ENCODE measurements at places on chromosomes 5 and 9.

DNA sequence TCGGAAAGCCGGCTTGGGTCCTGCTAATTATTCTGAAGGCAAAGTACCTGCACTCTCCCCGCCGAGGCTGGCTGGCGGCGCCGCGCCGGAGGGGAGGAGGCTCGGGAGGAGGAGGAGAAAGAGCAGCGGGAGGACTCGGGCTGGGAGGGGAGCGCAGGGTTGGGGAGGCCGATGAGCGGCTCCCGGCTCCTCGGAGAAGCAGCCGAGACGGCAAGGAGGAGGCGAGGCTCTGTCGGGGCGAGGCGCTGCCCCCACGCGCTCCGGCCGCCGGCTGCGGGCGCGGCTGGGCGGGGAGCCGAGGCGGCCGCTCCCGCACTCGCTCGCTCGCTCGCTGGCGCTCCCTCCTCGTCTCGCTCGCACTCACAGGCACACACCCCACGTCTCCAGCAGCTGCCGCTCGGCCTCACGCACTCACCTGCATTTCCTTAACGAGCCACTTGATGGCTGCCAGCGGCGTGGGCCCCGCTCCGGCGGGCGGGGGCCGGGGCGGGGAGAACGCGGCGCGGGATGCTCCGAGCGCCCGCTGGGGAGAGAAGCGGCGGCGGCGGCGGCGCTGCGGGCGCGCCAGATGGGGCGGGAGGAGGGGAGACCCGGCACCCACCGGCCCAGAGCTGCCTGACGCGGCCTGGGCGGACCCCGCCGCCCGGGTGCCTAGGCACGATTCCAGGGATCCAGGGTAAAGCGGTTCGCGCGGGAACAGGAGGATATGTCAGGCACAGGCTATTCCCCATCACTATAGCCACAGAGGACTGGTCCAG is at the start of gene PTPRD:
PTPRD (minus strand) TSS at position 362 of the 758 bp plus-strand sequence.
- peak; percentile 72 for DNase-seq

GRCh38 chr5:68027519-68027918 is 188.0 kb upstream of the PIK3R1 start:
- DNase-seq = no peak

DNA sequence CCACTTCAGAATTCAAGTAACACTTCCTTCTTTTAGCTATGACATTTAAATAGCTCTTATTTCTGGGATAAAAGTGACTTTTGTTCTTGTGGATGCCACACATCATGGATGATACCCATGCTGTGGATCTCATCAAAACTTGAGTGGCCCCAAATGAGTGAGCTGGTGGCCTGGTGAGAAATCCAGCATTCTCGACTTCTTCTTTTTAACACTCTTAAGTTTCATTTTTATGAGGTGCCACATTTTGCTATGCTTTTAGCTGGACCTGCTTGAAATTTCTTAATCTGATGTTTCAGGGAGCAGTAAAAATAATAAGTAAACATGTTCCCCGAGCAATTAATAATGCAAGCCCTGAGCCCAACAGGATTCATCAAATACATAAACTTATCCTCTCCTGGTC is 384.8 kb upstream of the MEF2C start:
- DNase-seq = no peak

DNA sequence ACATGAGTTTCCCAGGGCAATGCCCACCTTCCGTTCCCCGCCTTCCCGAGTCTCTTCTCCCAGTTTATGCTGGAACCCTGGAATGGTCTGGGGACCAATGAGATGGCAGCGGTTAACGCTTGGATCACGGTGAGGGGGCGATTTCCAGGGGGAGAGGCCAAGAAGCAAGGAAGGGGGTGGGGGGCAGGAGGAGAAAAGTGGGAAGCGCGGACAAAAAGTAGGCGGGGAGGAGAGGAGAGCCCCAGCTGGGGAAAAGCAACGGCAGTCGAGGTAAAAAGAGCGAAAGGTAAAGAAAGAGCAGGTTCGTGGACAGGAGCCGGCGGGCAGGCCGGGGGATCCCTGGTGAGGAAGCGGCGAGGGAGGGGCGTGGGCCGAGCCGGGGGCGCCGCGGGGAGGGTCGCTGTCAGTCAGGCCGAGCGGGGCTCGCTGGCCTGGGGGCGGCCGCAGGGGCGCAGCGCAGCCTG is 508 bp upstream of the SNCAIP start:
- DNase-seq = no peak

DNA sequence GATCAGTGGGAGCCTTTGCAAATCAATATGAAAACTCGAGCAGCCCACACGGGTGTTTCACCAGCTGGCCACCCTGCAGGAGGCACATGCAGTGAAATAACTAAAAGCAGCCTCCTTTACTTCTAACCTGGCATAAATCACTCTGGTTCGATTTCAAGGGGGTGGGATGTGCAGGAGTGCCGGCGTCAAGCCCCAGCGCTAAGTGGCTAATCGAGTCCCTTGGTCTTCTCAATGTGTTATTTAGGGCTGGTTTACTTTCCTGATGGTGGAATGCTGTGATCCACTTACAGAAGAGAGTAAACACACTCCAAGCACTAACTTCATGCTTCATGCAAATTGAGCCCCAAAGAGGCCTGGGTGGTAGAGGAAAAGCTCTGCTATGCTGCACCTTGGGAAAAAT is 109.4 kb downstream of the TMEM174 start:
- no peak for DNase-seq

- no peak for DNase-seq
Measured at GRCh38 chr5:96335873-96336272, 97.2 kb downstream of the PCSK1 start.

- no peak for DNase-seq
Measured at GRCh38 chr9:133351526-133351907, 3.5 kb downstream of the RPL7A start.

- no peak for DNase-seq
Measured at GRCh38 chr9:82206490-82206889, 217.9 kb downstream of the SPATA31D1 start.

GRCh38 chr9:88478246-88478645 is 56.7 kb upstream of the NXNL2 start:
- DNase-seq = no peak

- peak; percentile 3 for DNase-seq
Measured at GRCh38 chr5:9547122-9547947, 1.5 kb upstream of the SEMA5A start.

GRCh38 chr9:27939186-27939585 is 365.9 kb upstream of the C9orf72 start:
- DNase-seq = peak; percentile 21

- peak; percentile 92 for DNase-seq
Measured at GRCh38 chr9:21994556-21995005, at the start of gene CDKN2B-AS1. TSS of gene CDKN2B-AS1 (plus strand) at chr9:21994791.

GRCh38 chr9:77793849-77794248 is 145.7 kb upstream of the GNA14 start:
- no peak for DNase-seq

DNA sequence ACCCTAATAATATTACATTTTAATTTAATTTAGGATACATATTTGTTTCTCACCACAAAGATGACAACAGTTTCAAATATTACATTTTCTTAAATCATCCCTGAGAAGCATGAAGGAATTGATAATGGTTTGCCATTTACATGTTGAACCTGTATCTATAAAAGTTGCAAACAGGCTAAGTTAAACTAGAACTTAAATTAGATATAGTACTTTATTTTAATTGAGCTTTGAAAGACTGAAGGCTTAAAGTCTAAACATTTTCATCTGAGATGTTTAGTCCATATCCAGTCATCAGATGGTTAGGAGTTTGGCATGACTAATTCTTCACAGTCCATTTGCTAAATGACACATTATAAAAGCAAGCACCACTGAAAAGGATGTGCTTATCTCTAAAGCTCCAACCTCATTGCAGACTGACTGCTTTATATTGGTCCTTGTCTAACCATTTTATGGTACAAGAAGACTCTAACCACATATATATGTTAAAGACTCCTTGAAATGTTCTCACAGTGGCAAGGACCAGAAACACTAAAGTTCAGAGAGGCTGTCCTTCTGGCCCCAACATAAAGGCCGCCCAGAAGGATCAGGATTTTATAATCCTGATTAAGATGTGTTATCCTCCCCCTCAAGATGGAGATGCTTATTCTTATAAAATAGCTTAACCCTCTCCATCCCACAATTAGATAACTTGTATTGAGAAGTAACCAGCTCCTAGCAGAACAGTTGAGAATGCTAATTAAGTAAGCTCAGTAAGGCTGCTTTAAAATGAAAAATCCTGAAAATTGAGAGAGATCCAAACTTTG is 25.8 kb downstream of the WNT8A start:
- DNase-seq = peak; percentile 47

- no peak for DNase-seq
Measured at GRCh38 chr9:131402073-131402472, 8.2 kb downstream of the PRRC2B start.

- DNase-seq = no peak
Measured at GRCh38 chr9:79610791-79611614, 39.2 kb downstream of the TLE4 start.

DNA sequence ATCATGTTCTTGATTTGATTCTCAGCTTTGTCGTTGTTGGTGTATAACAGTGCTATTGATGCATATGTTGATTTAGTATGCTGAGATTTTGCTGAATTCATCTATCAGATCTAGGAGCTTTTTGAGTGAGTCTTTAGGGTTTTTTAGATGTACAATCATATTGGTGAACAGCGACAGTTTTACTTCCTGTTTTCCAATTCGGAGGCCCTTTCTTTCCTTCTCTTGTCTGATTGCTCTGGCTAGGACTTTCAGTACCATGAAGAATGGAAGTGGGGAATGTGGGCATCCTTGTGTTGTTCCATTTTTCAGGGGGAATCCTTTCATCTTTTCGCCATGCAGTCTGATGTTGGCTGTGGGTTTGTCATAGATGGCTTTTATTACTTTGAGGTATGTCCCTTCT is 100.4 kb downstream of the SGCD start:
- DNase-seq = no peak

DNA sequence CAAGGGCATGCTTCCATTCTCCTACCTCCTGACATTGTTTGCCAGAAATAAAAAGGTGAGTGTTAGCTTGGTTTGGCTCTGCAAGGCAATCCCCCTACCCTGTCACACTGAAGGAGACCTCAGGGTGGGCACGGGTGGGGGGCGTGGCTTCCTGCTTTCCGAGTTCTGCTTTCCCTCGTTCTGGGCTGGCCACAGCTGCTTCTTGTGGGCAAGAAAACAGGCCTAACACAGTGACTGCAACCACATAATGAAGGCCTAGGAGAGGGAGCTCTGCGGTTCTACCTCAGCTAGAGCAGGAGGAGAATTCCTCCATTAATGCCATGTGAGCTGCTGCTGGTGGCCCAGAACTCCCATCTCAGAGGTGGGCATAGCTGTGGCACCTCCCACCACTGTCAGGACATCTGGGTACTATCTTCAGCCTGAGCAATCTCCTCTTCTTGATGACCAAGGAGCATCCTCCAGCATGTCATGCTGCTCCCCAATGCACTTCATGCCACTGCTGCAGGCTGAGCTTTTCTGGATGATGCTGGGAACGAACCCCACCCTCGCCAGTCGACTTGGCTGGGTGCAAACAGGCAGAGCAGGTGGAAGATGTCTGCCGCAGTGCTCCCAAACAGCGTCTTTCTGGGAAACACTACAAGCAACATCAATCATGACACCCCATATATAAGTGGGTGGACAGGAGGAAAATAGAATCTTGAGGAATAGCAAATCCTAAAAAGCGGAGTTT is 139.5 kb upstream of the RAPGEF1 start:
- no peak for DNase-seq

DNA sequence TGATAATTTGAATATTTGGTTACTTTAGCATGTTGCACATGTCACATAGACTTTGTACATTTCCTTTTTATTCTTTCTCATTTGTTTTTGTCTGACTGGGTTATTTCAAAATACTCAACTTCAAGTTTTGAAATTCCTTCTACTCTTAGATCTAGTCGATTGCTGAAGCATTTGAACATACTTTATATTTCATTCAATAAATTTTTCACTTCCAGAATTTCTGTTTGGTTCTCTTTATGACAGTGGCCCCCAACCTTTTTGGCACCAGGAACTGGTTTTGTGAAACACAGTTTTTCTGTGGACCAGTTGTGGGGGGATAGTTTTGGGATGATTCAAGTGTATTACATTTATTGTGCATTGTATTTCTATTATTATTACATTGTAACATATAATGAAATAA is 119.8 kb downstream of the COX7C start:
- DNase-seq = no peak

DNA sequence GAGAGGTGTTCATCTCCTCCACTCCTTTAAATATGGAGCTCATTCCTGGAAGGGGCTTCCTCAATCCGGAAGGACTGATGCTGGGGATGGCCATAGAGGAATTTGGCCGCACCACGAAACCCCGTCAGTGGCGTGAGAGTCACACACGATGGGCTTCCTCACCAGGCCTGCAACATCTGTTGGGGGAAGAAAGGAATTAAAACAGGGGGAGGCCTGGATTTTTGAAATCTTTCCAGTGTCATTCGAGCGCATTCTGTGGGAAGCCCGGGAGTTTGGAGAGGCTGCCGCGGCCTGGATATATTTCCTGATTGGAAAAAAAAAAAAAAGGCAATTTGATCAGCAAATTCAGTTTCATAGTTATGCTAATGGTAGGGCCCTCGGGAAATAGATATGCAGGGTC is 76.3 kb upstream of the ORM1 start:
- no peak for DNase-seq

DNA sequence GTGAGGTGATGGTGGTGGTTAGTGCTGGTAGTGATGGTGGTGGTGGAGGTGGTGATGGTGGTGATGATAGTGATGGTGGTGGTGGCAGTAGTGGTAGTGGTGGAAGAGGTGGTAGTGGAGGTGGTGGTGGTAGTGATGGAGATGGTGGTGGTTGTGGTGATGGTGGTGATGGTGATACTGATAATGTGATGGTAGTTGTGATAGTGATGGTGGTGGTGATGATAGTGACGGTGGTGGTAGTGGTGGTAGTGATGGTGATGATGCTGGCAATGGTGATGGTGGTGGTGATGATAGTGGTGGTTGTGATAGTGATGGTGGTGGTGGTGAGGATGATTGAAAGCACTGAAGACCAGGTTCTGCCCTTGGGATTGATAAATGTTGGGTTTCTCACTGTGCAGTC is 85.2 kb upstream of the SLC1A3 start:
- DNase-seq = no peak

DNA sequence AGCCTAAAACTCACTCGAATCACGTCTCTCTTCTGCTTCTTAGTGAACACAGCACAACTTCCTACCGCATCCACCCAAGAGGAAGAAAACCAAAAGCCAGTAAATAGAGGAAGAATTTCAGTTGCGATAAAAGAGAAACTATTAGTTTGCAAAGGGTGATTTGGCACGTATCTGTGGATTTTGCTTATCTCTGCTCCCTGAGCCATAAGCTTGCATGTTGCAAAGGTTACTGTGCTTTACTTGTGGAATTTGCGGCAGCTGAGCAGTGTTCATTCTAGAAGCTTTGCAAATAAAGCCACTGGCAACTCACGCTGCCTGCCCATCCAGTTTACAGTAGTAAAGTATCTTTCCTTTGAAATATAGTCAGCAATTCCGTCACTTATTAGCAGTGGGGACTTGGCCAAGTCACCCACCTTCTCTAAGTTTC is 149.0 kb upstream of the PCA3 start:
- DNase-seq = no peak

GRCh38 chr5:168612996-168613395 is 33.8 kb upstream of the PANK3 start:
- no peak for DNase-seq

GRCh38 chr5:136374638-136375037 is 9.3 kb upstream of the TRPC7 start:
- no peak for DNase-seq

- DNase-seq = no peak
Measured at GRCh38 chr9:126830827-126831226, 26.0 kb downstream of the ZBTB43 start.

- no peak for DNase-seq
Measured at GRCh38 chr5:5145651-5146529, 5.8 kb downstream of the ADAMTS16 start.
